ENCODE measurements at places on chromosomes 13 and 19.
A peak's percentile ranks its signal among the peaks of the same experiment; 100 is the strongest.

DNA sequence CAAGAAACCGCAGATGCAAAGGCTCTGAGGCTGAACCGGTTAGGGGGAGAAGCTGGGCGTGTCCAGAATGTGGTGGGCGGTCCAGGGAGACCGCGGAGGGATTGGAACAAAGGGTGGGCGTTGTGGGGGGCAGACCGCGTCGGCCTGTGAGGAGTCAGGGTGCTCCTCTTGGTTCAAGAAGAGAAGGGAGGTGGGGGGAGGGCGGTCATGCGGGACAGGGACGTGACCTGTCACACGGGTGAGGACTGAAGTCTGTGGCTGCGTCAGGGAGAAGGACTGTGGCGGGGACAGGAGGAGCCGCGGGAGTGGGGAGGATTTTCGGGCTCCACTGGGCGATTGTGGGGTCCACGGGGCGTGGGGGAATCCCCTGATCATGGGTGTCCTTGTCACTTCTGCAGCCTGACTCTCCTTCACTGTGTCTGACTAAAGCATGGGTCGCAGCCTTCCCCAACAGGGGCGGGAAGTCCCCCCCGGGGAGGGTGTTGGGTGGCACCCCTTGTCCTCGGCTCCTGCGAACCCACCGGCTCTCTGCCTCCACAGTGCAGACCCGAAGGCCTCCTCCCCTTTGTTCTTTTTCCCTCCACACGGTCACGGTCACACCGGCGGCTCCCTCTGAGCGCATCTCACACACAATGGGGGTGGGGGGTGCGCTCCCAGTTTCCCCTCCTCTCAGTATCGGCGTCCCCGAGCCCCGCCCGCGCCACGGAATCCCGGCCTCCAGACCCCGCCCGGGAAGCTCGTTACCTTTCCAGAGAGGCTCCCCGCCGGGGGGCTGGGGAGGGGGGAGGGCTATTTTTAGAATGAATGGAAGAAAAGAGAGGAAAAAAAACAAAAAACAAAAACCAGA lies 16.4 kb upstream of the KCNN1 start:
- peak; percentile 33 for DNase-seq

- DNase-seq = peak; percentile 16
Measured at GRCh38 chr13:95676105-95676761, 706 bp upstream of the DNAJC3 start.

DNA sequence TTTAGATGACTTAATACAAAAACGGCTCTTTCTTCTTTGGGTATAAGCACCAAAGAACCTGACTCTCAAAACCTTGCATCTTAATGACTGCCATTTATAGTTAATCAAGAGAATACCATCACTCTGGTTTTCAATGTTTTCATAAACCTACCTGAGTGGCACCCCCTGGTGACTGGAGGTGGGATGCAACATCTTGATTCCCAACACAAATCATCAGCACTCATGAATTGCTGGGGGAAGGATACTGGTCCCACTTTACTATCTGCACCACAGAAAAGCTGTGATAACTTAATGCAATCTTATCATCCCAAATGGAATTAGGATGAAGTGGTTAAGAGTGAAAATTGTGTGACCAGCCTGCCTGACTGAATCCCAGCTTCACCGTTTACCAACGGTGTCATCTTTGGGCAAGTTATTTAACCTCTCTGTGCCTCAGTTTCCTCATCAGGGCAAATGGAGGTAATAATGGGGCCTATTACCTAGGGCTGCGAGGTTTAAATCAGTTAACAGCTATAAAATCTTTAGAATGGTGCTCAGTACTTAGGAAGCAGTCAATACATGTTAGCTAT lies 366.4 kb downstream of the KLF12 start:
- peak; percentile 42 for DNase-seq

DNA sequence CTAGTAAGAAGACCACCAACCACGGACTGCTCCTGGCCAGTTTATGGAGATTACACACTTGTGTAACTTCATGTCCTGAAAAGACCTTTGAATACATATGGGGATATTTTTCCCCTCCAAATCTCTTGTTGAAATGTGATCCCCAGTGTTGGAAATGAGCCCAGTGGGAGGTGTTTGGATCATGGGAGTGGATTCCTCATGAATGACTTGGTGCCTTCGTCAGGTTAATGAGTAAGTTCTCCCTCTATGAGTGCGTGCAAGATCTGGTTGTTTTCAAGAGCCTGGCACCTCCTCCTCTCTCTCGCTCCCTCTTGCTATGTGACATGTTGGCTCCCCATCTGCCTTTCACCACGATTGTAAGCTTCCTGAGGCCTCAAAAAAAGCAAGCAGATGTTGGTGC lies 769.0 kb upstream of the SLITRK1 start:
- DNase-seq = no peak

DNA sequence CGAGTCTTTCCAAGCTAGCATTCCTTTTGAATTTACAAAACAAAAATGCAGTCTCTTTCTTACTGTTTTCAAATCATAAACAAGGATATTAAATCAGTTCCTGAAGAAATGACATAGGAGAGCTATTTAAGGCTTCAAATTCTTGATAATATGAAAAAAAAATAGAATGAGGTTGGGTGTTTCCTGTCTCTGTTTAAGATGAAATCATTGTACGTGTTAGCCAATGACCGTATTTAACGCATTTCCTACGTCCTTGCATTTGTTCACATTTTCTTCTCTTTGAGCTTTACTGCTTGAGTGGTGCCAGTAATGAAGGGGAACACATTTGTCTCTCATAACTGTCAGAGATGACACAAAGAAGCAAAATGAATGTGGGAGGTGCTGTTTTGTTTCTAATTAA lies 821.3 kb downstream of the DIAPH3 start:
- DNase-seq = no peak

DNA sequence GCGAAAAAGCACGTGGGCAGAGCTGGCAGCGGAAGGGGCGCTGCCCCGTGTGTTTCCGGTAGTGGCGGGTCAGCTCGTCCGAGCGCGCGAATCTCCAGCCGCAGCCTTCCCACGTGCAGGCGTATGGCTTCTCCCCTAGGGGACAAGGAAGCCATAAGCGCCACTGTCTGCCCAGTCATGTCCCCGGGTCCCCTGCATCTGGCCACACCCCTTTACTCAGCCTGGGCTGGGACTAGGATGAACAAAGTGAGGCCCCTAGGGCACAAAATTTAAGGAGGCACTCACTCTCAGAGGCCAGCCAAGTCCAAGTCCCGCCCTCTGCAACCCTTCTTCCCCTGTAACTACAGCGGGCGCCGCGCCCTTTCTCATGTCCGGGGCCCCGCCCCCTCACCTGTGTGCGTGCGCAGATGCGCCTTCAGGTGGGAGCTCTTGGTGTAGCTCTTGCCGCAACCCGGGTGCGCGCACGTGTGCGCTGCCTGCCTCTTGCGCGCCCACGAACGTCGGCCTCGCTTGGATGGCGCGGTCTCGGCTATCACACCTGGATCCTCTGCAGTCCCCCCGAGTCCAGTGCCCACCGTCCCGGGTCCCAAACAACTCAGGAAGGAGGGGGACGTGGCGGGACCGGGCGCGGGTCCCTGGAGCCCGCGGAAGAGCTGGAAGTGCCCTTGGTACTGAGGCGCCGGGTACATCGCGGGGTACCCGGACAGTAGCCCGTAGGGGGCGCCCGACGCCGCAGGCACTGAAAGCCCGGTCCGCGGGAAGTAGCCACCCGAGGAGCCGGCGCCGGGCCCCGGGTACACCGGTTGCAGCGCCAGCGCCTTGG lies 1.9 kb downstream of the KLF1 start:
- DNase-seq = peak; percentile 96

GRCh38 chr13:53068585-53069520 lies 40.2 kb downstream of the OLFM4 start:
- no peak for DNase-seq

DNA sequence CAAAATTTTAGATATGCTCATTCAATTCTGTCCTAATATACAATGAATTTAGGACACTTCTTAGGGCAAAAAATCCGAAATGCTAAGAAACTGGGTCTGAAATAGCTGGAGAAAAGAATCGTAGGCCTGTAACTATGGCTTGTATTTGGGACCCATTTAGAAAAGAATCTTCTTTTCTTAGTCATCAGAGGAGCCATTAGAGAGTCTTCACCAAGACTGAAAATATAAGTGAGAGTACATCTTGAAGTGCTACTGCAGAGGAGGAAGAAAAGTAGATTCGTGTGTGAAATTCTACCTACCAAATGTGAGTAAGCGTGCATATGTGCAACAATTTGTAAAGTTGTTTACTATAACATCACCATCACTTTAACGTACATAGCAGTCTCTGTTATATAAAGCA lies 8.8 kb upstream of the DACH1 start:
- no peak for DNase-seq

- DNase-seq = no peak
Measured at GRCh38 chr13:96214824-96215445, 125.0 kb downstream of the HS6ST3 start.

- no peak for DNase-seq
Measured at GRCh38 chr13:77811381-77811780, 107.2 kb downstream of the EDNRB start.

- no peak for DNase-seq
Measured at GRCh38 chr13:79225487-79226232, 180.4 kb downstream of the RBM26 start.

DNA sequence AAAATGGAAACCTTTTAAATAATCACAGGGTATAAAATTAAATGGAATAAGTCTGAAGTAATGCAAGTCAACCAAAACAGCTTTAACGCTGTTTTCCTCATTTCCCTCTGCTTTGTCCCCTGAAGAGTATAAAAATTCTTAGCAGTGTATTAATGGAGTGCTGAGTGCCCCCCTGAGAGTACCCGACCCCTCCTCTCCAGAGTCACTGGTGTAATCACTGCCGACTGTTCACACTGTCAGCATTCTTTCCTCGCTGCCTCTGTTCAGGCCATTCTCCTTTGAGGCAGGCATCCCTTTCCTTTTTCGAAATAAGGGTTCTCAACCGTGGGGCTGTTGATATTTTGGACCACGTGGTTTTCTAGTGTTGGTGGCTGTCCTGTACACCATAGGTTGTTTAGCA lies 146.9 kb upstream of the SLC10A2 start:
- DNase-seq = no peak

DNA sequence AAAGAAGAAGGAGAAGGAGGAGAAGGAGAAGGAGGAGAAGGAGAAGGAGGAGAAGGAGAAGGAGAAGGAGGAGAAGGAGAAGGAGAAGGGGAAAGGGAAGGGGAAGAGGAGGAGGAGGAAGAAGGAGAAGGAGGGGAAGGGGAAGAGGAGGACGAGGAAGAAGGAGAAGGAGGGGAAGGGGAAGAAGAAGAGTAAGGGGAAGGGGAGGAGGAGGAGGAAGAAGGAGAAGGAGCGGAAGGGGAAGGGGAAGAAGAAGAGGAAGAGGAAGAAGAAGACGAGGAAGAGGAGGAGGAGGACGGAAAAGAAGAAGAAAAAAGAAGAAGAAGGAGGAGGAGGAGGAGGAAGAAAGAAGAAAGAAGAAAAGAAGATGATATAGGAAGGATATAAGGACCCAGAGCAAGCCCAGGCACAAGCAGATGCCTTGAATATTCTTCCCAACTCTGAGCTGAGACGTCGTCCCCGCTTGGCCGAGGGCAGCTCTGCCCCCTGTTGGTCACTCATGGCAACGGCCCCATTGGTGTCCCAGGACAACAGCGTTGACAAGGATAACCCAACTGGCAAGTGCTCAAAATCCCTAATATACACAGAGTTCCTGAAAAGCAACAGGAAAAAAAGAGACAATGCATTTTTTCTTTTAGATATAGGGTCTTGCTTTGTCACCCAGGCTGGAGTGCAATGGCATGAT lies 30.6 kb upstream of the IGSF23 start:
- peak; percentile 19 for DNase-seq

DNA sequence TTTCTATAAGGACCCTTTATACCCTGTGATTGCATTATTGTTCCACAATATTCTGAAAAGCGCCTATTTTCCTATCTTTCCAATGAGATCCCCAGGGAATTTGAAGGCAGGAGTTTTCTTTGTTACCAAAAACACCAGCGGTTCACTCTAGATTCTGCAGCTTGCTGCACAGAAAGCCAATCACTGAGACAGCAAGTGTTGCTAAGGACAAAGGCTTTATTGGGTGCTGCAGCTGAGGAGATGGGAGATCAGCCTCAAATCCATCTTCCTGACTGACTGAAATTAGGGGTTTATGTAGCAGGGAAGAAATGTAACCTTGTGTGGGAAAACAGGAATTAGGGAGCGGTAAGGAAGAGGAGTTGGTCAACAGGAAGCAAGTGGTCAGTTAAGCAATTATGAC lies 42.6 kb upstream of the MYO16 start:
- no peak for DNase-seq

- DNase-seq = no peak
Measured at GRCh38 chr13:107043021-107043956, 475.4 kb upstream of the ARGLU1 start.

- DNase-seq = no peak
Measured at GRCh38 chr19:38496603-38497487, 63.4 kb downstream of the RYR1 start.

DNA sequence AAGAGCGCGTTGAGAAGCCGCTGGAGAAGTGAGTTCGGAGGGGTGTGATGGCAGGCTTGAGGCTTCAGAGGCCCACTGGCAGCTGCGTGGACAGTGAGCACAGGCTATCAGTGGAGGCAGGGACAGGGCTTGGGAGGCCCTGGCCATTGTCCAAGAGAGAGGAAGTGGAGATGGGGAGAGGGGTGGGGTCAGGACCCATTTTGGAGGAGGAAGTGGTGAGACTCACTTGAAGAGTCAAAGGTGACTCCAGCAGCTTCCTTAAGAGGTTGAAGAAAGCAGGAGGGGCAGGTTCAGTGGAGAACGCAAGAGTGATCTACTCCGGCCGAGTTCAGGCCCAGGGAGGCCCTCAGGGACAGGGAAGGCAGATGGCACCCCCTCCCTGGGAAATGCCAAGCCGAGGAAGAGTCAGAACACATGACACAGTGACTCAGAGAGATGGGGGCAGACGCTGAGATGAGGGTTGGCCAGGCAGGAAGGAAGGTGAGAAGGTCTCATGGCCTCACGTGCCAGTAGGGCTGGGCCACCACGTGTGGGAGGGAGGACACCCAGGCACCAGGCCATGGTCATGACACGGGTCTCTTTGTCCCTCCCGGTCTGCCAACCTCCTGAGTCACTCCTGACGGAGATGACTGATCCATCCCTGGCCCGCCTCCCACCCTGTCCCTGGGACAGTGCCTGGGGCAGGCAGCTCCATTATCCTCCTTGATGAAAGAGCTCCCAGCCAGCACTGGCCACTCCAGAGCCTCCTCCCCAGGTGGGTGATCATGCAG lies 10.1 kb upstream of the CD22 start:
- DNase-seq = no peak

DNA sequence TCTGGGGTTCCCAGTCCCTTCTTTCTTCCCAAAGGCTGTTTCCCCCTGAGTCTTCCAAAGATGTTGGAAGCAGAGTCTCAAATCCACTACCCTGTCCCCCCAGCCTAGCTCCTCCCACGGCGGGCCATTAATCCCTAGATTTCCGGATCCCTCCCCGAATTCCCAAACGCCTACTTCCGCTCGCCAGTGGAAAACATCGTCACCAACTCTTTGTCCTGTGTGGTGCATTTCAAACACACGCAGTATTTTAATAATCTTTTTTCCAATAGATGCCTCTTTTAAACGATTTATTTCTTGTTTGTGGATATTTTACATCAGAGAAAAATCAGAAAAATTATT lies 610 bp downstream of the ZNF791 start:
- no peak for DNase-seq
